ENCODE measurements at places on chromosomes 6 and 20. TPM values are rescaled to one million over a fixed set of nuclear protein-coding genes. Genes with fewer than 3 reads are reported as not detected.
A peak's percentile ranks its signal among the peaks of the same experiment; 100 is the strongest.

ARMH2 gene
- not detected for total RNA-seq

MED23 gene
- total RNA-seq, result 34.7 TPM

DEFB124 gene
- total RNA-seq, result not detected

GRCh38 chr20:45917790-45918141 lies 5.8 kb upstream of the PLTP start:
- peak; percentile 61 for DNase-seq

DNA sequence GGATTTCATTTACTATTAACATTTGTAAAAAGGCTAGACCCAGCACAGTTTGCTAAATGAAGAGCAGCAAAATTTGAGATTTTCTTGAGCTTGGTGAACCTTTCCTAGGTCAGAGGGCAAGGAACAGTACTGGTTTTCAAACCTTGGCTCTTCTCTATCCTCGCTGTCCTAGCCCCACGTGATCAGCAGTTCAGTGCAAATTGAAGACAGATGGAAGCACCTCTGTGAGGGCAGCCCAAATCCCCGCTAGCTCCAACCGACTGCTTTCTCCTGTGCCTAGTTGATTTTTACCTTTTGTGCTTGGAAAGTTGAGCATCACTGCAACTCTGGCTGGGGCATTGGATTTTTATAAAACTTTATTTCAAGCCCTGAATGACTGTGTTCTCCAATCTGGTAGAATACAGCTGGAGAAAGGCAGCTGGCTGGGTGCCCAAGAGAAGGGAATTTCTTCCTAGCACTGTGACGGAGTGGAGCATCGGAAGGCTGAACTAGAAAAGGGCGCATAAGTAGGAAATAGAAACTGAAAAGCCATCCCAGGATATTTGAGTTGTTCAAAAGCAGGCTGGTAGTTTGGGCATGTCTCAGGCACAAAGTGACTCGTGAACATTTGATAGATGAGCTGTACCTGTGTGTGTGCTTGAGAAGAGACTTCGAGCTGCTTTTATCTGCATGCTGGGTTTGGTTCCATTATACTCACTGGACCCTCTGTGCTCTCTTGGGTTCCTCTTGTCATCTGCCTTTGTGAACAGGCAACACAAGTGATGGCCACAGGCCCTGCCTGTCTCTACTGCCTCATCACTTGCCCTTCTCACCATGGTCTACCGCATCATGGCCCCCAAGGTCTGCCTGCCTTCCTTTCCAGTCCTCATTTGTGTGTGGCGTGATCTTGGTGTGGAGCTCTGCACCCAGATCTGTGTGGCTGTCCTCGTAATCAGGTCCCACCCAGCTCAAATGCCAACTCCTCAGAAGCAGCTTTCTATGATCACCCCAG lies 2.3 kb downstream of the RNF114 start:
- DNase-seq, result peak; percentile 80

DNA sequence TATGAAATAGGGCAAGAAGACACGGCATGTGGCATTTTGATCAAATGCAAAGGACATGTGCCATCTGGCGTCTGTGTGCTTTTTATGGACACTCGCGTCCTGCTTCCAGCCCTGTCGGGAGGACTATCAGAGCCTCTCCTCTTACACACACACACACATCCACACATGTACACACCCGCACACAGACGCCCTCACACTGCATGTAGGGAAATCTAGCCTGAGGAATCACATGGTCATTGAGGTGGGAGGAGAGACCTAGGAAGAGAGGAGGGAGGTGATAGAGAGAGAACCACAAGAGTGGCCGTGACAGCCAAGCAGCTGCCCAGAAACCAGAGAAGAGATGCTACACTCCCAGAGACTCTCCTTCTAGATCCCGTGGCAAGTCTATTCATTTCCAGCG lies 105.9 kb upstream of the CDYL start:
- DNase-seq, result no peak
